GM12892 (cell line): ENCODE measurements at places on chromosomes 6 and 20.

GRCh38 chr6:28105245-28105639 lies 19.2 kb upstream of the ZSCAN16 start:
- no peak for DNase-seq

GRCh38 chr6:99185525-99185924 lies 163.9 kb downstream of the FAXC start:
- no peak for DNase-seq

- DNase-seq: no peak
Measured at GRCh38 chr6:130229645-130230044, 6.9 kb upstream of the SAMD3 start.

GRCh38 chr6:169669147-169669546 lies 32.7 kb downstream of the WDR27 start:
- DNase-seq: no peak

DNA sequence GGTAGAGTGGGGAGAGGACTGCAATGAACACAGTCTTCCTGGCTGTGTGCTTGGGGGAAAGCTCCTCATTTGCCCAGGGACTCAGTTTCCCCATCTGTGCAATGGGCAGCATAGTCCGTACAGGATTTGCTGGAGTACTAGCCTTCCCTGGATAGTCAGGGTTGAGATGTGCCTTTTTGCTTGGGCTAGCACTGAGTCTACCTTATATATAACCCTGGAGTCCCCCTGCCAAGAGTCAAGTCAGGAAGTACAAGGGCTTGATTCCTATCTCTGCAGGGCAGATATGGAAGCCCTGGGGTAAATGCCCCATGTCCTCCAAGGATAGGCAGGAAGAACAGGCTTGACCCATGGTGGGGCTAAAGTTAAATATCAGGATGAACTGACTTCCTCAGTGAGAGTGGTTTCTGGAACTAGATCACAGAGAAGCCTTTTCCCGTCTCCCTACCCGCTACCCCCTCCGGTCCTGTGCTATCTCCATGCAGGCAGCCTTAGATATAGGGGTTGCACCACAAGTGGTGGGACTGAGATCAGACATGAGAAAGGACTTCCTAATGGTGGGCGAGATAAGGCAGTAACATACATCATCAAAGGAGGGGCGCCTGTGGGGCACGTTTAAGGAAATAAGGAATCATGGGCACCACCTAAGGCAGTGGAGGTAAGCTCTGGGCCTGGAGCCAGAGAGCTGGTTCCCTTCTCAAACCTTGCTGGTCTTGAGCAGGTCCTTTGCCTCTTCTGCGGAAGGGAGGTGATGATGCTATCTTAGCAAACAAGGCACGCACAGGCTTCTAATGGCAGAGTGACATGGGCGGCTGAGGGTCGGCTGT lies 157.9 kb downstream of the MRPL14 start:
- DNase-seq: no peak

DNA sequence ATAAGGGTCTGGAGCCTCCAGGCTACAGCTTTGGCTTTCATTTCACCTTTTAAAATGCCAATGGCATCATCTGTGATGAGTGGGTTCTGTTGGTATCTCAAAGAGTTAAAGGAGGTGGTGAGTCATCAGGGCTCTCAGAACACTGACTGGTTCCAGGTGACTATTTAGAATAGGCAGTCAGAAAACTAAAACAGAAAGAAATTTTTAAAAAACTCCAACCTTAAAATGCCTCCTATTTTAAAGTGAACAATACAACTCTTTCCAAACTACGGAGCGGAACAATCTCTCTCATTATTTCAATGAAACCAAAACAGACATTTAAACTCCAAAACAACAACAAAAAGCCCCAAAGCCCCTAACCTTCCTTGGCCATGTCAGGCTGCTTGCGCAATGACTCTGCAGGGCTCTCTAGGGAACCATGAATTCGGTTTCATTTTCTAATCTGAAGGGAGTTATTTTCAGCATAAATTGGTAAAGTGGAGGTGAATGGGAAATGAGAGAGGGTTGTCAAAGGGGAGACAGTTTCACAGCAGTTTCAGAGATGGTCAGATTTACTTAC lies 194.9 kb downstream of the KIF6 start:
- DNase-seq: peak; percentile 38

DNA sequence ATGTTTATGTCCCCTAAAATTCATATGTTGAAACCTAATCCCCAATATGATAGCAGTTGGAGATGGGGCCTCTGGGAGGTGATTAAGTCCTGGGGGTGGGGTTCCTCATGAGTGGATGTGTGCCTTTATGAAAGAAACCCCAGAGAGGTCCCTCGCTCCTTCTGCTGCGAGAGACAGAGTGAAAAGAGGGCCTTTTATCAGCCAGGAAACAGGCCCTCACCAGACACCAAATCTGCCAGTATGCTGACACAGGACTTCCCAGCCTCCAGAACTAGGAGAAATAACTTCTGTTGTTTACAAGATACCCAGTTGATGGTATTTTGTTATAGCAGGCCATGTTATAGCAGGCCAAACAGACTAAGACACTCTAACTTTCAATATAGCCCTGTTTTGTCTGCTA lies 100.9 kb upstream of the NFATC2 start:
- no peak for DNase-seq

- DNase-seq: no peak
Measured at GRCh38 chr6:36986704-36987047, 680 bp upstream of the MTCH1 start.

DNA sequence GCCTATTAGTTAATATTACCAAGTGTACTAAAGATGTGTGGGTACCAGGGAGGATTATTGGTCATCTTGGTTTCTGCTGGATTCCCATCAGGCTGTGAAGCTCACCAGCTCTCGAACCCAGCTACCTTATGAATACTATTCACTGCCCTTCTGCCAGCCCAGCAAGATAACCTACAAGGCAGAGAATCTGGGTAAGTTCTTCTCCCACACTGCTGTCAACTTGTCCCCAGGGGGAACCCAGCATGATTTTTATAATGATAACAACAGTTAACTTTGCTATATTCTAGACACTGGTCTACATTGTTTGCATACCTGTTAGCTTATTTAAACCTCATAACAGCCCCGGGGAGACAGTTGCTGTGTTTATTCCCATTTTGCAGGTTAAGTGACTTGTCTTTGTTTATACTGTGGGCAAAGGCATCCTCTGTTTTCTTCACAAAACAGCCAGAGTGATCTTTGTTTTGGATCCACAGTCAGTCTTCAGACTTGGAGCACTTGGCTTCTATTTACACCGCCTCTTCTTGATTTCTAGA lies 26.5 kb downstream of the TM9SF4 start:
- no peak for DNase-seq
